Activated naive CD8-positive, alpha-beta T cell treated with anti-CD3 and anti-CD28 coated beads, Interleukin-2, amount 10 ng/mL, durations not matched to agents 7 days and 5 days (primary cell): ENCODE measurements at places on chromosomes 5 and 9. TPM values are rescaled to one million over a fixed set of nuclear protein-coding genes. Genes with fewer than 3 reads are reported as not detected.

Gene CCL27
- total RNA-seq, result 0.43 TPM

Gene PALM2AKAP2
- not detected for total RNA-seq

- no peak overlapping the region for H3K4me3 ChIP-seq
- DNase-seq, result no peak
- no peaks in the 10 kb centered on the region for H3K36me3 ChIP-seq
- no peak overlapping the region for H3K27ac ChIP-seq
- no peaks in the 10 kb centered on the region for H3K4me1 ChIP-seq
These were observed 646.8 kb upstream of the WWC1 start for GRCh38 chr5:167644619-167645018.

Gene STPG3
- total RNA-seq, result not detected

Gene GLDC
- total RNA-seq, result not detected

- H3K27me3 ChIP-seq, result no peaks in the 10 kb centered on the region
- DNase-seq, result no peak
- H3K36me3 ChIP-seq, result no peaks in the 10 kb centered on the region
- H3K4me1 ChIP-seq, result no peaks in the 10 kb centered on the region
These were observed 6.7 kb upstream of the CDH6 start for GRCh38 chr5:31186672-31187267.
